Thymus (tissue), 14 donors: ENCODE measurements at places on chromosomes 1 and 21. TPM values are rescaled to one million over a fixed set of nuclear protein-coding genes. Genes with fewer than 3 reads are reported as not detected.

GON4L gene
- total RNA-seq = 31.6 TPM

ZNF670 gene
- total RNA-seq = 4.7 TPM

DNALI1 gene
- 1.3 TPM for total RNA-seq

IL12RB2 gene
- 4.6 TPM for total RNA-seq

UBL4B gene
- total RNA-seq = not detected

DNA sequence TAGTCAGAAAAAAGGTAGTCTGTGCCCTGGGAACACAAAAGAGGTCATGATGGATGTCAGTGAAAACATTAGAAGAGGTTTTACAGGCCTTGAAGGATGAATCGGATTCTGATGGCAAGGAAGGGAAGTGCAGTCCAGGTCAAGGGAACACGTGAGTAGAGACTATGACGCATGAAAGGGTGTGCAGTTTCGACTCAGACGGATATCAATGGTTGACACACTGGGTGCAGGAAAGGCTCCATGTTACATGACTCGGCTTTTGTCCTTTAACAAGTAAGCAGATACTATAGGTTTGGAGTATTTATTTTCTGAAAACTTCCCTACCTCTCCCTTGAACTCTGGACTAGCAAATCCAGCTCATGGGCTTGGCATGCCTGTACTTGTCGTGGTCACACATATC lies 55.3 kb downstream of the SEC16B start:
- no peaks in the 10 kb centered on the region for H3K36me3 ChIP-seq
- no peaks in the 10 kb centered on the region for H3K27me3 ChIP-seq
- H3K4me1 ChIP-seq = no peaks in the 10 kb centered on the region

- no peak for DNase-seq
- no peaks in the 10 kb centered on the region for H3K27me3 ChIP-seq
- no peak overlapping the region for H3K4me3 ChIP-seq
- no peaks in the 10 kb centered on the region for H3K4me1 ChIP-seq
Observed at GRCh38 chr1:116532671-116533428, 38.0 kb downstream of the CD58 start.

- no peaks in the 10 kb centered on the region for H3K27me3 ChIP-seq
- H3K4me1 ChIP-seq = peaks cover 28% of the 10 kb centered on the region
- no peak overlapping the region for H3K4me3 ChIP-seq
- H3K36me3 ChIP-seq = peaks cover 58% of the 10 kb centered on the region
Observed at GRCh38 chr21:34992736-34993398, 56.2 kb downstream of the RUNX1 start.

DNA sequence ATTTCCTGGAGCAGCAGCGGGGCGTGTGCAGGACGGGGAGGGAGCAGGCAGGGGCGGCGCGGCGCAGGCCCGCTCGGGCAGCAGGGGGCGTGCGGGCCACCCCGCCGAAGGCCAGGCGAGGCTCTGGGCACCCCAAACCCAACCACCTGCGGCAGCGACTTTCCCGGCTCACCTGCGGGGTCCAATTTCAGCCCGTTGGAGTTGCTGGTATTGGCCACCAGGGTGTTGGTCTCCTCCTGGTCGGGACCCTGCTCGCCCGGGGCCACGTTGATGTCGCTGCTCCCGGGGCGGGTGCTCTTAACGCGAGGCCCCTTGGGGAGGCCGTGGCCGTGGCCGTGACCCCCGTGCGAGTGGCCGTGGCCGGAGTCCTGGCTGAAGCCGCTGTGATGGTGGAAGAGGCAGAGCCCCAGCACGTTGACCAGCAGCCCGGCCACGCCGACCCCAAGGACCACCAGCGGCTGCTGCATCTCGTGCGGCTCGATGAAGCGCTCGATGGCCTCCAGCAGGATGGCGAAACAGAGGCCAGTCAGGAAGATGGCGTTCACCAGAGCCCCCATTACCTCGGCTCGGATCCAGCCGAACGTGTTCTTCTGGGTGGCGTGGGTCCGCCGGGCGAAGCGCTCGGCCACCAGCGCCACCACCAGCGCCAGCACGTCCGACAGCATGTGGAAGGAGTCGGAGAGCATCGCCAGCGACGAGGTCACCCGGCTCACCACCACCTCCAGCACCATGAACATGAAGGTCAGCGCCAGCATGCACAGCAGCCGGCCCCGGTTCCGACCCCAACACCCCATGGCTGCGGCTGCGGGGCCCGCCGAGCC lies 932 bp downstream of the SLC30A1 start:
- peaks cover 15% of the 10 kb centered on the region for H3K4me1 ChIP-seq
- no peak overlapping the region for H3K27ac ChIP-seq
- H3K27me3 ChIP-seq = no peaks in the 10 kb centered on the region
- H3K36me3 ChIP-seq = no peaks in the 10 kb centered on the region
- peak overlapping the region; percentile 81 for H3K4me3 ChIP-seq

- no peak for DNase-seq
- H3K4me1 ChIP-seq = no peaks in the 10 kb centered on the region
- H3K36me3 ChIP-seq = no peaks in the 10 kb centered on the region
- no peak overlapping the region for H3K4me3 ChIP-seq
Observed at GRCh38 chr1:220655509-220655908, 34.7 kb upstream of the C1orf115 start.

DNA sequence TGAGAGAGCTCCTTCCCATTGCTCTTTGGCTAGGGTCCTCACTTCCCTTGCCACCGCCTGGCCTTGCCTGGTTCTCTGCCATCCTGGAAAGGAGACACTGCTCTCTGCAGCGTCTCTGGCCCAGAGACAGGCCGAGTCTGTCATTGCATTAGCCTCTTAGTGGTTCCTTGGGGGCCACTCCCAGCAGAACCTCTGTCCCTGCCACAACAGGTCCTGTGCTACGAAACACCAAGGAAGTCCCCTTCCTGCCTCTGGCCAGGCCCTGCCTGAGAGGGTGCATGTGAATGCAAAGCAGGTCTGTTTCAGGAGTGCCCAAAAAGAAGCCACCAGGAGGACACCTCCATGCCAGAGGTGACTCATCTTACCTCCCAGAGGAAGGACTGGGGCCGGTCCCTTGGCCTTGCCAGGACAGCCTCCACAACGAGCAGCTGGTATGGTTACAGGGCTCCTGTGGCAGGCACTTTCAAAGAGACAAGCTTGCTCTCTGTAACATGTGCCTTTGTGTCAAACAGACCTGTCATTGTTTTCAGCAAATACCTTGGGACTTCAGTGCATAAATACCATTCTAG lies 59.6 kb downstream of the VPS26C start:
- no peaks in the 10 kb centered on the region for H3K27me3 ChIP-seq
- H3K4me1 ChIP-seq = peaks cover 2% of the 10 kb centered on the region
- peaks cover 2% of the 10 kb centered on the region for H3K36me3 ChIP-seq
- no peak for DNase-seq

DNA sequence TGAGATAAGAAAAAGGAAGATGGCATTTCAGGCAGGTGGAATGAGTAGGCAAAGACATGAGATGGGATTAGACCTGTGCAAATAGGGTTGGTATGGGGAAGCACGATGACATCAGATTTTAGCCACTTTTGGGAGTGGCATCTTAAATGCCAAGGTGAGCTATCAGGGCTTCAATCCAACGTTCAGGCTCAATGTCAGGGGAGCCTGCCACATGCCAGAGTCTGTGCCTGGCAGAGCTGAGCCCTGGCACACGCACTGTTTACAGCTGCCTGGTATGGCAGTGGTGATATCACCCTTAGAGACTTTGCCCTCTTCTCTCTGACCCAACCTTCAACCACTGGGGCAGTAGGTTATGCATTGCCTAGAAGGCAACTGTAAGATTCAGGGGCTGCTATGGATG lies 1.1 kb upstream of the GUCA2B start:
- DNase-seq = no peak
- H3K4me1 ChIP-seq = no peaks in the 10 kb centered on the region
- no peaks in the 10 kb centered on the region for H3K27me3 ChIP-seq
- no peaks in the 10 kb centered on the region for H3K36me3 ChIP-seq
- no peak overlapping the region for H3K4me3 ChIP-seq
- H3K27ac ChIP-seq = no peak overlapping the region
